ENCODE measurements at places on chromosomes 7 and 10.
A peak's percentile ranks its signal among the peaks of the same experiment; 100 is the strongest.

- peak; percentile 66 for DNase-seq
These were observed 17.6 kb downstream of the CYTH3 start for GRCh38 chr7:6254866-6255265.

DNA sequence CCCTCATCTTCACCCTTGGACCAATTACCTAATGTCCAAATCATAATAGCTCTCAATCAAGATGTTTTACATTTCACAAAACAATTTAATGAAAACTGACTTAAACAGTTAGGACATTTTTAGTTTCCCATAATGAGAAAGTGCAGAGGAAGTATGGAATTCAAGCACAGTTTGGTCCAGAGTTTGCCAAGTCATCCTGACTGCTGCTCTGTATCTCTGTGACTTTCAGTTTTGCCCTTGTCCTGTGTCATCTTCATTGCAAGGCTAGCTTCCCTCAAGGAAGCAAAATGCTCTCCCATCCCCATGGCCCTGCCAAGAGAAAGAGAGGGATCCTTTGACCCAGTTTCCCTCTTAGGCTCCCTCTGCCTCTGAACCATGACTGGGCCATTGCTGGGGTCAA lies 7.9 kb upstream of the PLEKHS1 start:
- no peak for DNase-seq

DNA sequence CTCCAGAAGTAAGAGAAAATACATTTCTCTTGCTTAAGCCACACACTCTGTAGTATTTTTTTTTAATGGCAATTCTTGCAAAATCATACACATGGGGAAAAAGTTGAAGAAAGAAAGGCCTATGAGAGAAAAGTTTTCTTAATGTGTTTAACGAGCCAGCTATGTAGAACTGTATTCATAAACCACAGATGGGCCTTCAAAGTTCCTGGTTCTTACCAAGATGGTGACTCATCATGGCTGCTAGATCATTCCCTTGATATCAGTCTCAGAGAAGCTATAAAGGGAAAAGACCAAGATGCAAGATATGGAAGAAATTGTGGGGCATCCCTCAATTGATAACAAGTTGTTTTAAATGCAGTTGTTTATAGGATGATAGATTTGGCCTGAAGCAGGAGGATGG lies 992.7 kb upstream of the MBL2 start:
- peak; percentile 11 for DNase-seq

GRCh38 chr7:101804967-101805366 lies 12.5 kb upstream of the CUX1 start:
- no peak for DNase-seq

DNA sequence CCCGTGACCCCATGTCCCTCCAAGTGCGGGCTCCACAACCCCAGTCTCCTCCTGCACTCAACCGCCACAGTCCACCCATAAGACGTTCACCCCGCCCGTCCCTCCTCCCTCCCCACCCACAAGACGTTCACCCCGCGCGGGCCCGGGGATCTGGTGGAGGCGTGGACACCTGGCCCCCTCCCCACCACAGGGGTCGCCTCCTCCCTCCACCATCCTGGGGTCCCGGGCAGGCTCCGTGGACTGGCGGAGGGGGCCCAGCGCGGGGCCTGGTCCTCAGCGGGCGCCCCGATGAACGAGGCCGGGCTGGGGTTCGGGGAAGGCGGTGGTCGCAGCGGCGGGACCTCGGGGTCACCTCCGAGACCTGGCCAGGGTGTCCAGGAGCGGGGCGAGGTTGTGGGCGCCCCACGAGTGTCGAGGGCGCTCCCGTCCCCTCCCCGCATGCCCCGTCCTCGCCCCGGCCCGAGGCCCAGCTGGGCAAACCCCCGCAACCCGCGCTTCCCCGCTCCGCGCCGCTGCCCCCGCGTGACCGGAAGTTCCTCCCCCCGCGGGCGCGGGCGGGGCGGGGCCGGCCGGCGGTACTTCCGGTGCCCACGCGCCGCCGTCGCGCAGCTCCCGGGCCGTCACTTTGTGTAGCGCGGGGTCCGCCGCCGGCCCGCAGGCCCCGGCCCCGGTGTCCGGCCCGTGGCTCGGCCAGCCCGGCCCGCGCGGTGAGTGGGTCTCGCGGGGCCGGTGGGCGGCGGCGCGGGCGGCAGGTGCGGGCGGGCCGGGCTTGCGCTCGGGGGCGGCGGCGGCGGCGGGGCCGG lies at the start of gene ZNF316:
Gene ZNF316, plus strand, starts transcription at position 578 of the 803 bp plus-strand sequence. CDS start 5,092 bp downstream, outside the sequence.
- DNase-seq, result peak; percentile 49

All from iris pigment epithelial cell (primary cell).